ENCODE measurements at places on chromosomes 5 and 9. TPM values are rescaled to one million over a fixed set of nuclear protein-coding genes. Genes with fewer than 3 reads are reported as not detected.

DNA sequence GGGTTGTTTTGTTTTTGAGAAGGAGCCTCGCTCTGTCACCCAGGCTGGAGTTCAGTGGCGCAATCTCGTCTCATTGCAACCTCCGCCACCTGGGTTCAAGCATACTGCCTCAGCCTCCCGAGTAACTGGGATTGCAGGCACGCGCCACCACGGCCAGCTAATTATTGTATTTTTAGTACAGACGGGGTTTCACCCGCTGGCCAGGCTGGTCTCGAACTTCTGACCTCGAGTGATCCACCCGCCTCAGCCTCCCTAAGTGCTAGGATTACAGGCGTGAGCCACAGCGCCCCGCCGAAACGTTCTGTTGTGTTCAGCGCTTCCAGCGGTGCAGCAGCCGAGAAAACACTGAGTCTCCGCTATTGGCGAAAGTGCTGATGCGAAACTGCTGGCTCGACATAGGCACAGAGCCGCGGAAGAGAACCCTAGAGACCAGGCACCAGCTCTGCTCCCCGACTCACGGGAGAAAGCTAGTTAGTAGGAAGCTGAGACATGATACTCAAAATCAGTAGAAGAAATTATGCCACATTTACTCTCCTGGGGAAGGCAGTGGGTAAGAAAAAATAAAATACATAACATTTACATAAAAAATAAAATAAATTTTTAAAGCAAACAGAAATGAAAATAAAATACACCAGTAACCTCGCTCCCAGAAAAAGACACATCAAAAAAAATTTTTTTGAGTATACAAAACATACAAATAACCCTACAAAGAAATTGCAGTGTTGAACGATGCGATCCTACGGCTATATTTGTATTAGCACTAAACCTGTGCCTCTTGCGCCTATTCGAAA lies 31.6 kb downstream of the ANXA2R start:
- DNase-seq = peak; percentile 94

DNA sequence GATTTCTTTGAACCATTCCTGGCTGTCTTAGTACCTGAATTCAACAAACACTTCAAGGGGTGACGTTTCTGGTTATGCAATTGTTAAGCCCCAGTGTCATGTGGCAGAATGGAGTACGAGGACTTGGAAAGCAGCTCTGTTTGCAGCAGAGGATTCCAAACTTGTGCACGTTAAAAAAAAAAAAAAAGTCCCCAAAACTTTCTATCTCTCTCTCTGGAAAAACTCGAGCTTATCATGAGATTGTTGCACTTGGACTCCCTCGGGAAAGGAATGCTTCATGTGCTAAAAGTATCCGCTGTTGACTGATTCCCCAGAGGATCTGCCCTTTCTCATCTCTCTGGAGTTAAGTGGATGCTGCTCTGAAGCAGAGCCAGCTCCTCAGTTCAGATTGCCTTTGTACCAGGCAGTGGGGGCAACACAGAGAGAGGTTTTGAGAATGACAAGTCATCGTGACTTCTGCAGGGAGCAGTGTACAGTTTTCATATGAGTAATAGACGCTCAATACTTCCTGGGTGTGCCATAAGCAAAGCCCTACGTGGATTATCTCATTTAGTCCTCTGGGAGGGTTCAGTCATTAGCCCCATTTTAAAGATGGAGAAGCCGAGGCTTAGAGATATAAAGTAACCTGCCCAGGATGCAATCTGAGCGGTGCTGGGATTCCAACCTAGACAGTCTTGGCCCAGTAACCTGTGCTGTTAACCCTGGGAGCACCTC lies 28.1 kb downstream of the TMOD1 start:
- DNase-seq = no peak

GRCh38 chr5:156223547-156223946 lies 103.4 kb upstream of the SGCD start:
- DNase-seq = no peak

The NME5 gene
- not detected for total RNA-seq

The BTNL3 gene
- total RNA-seq = not detected

The MUSK gene
- total RNA-seq = 2.2 TPM

The IDNK gene
- total RNA-seq = 1.2 TPM
